Right kidney (tissue), 9 donors: ENCODE measurements at places on chromosomes 7 and 10.

- DNase-seq = no peak
Measured at GRCh38 chr7:48426966-48427555, 255.8 kb downstream of the ABCA13 start.

- DNase-seq = peak; percentile 31
Measured at GRCh38 chr10:84179059-84179710, 5.6 kb downstream of the GPR15LG start.

DNA sequence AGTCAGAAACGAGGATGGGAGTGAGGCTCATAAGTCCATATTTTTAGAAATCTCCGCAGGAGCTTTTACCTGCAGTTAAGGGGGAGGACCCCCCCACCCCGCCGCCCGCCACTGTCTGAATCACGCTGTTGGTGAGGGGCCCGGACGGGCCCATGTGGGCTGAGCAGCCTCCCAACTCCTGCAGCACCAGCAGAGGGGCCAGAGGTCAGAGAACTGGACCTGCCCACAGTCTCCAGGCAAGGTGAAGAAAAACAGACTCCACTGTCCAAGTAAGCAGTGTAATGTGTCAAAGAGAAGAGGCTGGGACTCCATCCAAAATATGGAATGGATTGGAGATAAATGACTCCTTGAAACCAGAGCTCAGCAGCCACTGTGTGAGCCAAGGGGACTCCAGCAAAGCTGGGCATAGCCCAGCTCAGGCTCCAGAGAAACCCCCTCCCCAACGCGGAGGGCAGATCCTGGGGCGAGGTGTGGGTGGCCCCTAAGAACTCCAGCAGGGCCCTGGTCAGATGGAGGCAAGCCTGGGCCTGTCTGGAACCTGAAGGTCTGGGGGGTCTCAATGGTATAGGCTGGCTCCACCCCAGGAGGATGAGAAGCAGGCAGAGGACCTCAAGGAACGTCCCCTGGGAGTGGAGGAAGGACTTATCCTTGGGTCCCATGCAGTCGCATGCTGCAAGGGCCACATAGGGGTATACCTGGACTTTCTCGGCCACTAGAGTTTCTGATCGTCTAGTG lies 128.5 kb upstream of the TNS3 start:
- DNase-seq = no peak

GRCh38 chr10:96833220-96834001 lies 1.3 kb downstream of the LCOR start:
- DNase-seq = no peak

- peak; percentile 15 for DNase-seq
Measured at GRCh38 chr7:97118306-97118917, 914 bp downstream of the SDHAF3 start.

GRCh38 chr7:5533821-5534367 lies 110.3 kb upstream of the TNRC18 start:
- no peak for DNase-seq

- no peak for DNase-seq
Measured at GRCh38 chr10:43808136-43808535, 159.5 kb upstream of the ZNF32 start.

- peak; percentile 28 for DNase-seq
Measured at GRCh38 chr7:30225863-30226613, 58.4 kb upstream of the ZNRF2 start.

DNA sequence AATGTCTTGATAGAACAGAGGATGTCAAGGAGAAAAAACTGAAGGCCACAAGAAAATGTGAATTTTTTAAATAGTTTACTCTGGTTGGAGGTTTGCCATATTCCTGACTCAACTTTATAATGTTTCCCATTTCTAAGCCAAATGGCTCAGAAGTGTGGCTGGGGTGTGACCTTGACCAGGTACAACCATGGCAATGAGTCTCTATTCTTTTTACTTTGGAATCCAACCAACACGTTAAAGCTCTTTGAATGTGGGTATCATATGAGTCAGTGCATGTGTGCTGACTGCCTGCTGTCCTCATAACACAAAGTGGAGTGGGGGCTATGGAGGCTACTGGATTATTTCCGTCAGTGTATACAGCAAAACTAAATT lies 33.5 kb upstream of the DLD start:
- no peak for DNase-seq

DNA sequence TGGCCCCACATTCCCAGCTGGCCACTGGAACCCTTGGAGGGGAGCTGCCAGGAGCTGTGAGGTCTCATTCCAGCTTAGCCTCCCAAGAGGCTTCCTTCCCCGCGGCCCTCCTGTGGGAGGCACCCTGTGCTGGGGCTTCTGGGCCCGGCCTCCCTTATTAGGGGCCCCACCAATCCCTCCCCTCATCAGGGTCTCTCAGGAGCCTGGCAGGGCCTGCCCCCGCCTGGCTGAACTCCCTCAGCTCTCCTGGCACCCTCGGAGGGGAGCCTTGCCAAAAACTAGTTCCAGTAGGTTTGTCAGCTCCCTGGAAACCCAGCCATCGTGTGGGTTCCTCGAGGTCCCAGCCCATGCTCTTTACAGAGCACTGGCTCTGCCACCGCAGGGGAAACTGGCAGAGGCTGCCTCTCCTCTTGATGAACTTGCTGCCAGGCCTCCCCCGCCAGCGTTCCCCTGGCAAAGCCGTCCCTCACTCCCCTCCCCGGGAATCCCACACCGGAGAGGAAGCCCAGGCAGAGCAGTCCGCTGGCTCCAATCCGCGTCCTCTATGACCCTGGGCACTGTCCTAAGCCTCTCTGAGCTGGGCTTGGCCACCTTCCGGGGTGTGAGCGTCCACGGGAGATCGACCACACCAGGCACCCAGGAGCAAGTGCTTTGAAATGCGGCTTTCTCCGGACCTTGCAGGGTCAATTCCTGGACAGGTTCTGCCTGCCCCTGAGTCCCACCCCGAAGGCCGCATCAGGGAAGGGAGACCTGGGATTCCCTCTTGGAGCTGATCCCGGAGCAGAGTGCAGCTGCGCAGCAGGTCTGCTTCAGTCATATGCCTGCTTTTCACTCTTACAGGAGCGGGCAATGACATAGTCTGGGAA lies 139.8 kb downstream of the ARHGAP22 start:
- DNase-seq = no peak

DNA sequence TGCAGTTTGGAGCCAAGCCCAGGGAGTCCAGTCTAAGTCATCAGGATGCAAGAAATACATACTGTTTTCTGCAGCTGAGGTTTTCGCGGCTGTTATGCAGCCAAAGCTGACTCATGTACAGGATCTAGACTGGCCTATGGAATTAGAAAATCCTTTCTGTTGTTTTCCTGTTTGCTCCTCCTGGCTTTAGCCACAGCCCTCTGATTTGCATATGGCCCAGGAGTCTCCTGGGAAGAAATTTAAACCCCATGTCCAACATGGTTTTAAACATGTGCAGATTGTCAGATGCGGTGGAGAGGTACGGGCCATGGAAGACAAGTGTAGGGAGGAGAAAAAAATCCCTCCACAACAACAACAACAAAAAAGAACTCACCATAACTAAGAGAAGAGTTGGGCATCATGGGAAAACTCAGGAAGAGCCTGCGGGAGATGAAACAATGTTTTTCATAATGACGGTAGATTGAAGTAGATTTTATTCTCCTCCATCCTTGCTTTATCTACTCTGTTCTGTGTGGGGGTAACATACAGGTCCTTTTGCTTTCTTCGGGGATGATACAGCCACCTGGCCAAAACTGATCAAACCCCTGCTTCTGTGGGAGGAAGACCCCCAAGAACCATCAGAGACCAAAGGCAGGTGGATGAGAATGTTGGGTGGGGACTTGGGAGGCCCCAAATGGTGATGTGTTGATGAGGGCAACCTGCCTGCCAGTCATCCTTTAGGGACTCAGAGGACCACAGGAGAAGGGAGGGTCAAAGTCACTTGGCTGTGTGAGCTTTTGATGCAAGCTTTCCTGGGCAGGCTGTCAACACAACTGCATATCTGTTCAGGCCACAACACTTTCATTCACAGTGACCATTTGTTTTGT lies 29.8 kb upstream of the GNA12 start:
- DNase-seq = peak; percentile 45

DNA sequence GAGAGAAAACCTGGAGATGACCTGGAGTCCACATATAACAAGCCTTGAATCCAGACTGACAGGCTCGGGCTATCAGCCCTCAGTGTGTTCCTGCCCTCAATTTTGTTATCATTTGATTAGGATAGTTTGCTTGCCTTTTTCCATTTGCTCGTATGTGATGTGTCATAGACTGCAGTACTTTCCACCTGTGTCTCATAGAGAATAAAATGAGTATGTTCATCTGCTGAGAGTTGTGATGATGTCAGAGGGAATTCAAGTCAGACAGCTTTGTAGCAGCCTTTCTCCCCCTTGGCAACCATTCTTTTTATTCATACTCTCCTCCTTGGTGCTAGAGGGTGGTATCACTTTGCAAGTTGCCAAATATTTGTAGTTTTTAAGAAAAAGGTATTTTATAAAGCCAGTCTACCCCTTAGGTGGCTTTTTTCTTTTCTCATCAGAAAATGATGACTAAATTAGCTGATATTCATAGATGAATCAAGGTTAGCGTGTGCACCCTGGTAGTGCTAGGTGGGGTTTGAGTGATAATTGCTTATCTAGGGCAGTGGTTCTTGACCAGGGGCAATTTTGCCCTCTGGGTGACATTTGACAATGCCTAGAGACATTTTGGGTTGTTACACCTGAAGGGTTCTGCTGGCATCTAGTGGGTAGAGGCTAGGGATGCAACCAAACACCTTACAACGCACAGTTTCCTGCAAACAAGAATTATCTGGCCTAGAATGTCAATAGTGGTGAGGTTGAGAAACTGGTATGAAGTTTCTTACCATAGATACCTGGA lies 5.4 kb downstream of the SGPL1 start:
- DNase-seq = no peak

- no peak for DNase-seq
Measured at GRCh38 chr7:4072161-4072925, 609.8 kb upstream of the FOXK1 start.

DNA sequence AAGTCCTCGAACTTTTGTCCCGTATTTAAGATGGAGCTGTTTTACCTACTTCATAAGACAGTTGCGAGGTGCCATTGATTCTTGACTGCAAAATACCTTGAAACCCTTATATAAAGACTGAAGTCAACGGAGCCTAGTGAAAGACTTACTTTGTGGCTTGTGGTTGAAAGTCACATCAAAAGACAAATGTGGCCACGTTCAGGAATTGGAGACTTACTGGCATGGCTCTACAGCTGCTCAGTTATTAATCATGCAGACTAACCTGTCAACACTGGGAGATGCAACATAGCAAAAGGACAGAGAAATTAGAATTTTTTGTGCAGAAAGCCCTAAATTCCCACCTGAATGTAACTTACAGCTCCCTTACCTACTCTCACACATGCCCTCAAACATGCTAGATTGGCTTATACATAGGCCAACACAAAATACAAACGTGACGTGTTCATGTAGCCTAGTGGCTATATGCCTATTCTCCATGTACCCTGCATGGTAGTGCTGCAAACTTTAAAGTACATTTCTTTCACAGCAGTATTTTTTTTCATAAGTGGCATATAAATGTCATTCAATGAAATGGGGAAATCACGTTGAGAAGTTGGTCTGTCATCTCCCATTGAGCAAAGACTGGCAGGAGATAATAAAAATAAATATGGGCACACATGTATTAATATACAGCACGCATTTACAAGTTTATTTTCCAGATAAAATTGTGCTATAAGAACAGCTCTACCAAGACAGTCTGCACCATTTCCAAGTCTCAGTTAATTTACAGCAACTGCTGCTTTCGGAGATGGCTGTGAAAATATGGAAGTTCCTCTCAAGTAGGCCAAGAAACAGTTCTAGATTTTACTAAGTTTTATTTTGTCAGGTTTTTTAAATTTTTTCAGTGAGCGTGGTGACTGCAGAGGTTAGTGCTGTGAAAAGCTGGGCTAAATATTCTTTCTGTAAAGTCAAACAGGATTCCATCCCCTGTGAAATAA lies 170.4 kb upstream of the C7orf33 start:
- DNase-seq = no peak

GRCh38 chr10:2079603-2080078 lies 342.3 kb upstream of the ADARB2 start:
- peak; percentile 48 for DNase-seq

- no peak for DNase-seq
Measured at GRCh38 chr7:150631084-150631826, 930 bp downstream of the GIMAP6 start.

- no peak for DNase-seq
Measured at GRCh38 chr7:115229401-115230105, 307.7 kb downstream of the MDFIC start.

- DNase-seq = no peak
Measured at GRCh38 chr7:3957472-3958108, 656.5 kb downstream of the SDK1 start.

DNA sequence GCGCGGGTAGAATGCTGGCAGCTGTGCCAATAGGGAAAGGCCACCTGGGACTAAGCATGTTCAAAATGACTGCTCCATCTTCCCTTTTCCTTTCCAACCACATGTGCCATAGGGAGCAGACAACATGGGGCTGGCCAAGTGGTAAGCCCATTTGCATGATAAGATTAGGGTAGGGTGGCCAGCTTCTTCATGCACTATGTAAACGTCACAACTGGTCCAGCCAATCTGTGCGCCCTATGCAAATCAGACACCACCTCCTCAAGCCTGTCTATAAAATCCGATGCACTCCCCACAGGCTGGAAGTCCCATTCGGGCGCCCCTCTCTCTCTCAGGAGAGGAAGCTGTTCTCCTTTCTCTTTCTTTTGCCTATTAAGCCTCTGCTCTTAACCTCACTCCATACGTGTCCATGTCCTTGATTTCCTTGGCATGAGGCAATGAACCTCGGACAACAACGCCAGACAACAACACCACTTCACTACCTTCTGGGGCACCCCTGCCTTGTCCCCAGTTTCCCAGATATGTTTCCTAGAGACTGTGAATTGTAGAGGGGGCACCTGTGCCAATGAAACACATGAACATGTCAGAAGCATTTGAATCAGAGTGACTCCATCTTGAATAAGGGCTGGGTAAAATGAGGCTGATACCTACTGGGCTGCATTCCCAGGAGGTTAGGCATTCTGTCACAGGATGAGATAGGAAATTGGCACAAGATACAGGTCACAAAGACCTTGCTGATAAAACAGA lies 19.1 kb upstream of the EXOC6 start:
- no peak for DNase-seq

- no peak for DNase-seq
Measured at GRCh38 chr7:78055001-78055573, 256.5 kb downstream of the PHTF2 start.

GRCh38 chr7:42198974-42199668 lies 37.9 kb downstream of the GLI3 start:
- DNase-seq = no peak

- DNase-seq = peak; percentile 75
Measured at GRCh38 chr7:150378115-150378852, 846 bp upstream of the ZNF775 start.

DNA sequence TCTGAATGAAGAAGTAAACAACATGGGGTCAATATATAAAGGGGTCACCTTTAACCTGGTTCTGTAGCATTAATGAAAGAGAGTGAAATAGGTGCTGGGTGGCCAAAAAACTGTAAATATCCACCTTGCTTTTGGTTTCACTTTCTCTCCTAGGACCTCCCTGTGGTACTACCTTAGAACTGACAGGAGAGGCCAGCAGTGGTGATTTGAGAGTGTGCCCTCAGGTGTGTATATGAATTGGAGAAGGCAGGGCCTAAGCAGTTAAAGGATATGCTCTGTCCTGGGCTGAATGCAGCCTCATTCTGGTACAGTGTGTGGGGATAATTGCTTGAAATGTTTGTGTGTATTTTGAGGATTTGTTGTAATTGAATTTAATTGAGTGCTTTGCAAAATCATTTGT lies 62.0 kb downstream of the BBS9 start:
- DNase-seq = no peak
